ENCODE measurements at places on chromosomes 5 and 9.

- DNase-seq = no peak
Measured at GRCh38 chr5:3326841-3327232, 268.8 kb upstream of the IRX1 start.

- DNase-seq = no peak
Measured at GRCh38 chr5:131441184-131441583, 177.3 kb downstream of the CDC42SE2 start.

DNA sequence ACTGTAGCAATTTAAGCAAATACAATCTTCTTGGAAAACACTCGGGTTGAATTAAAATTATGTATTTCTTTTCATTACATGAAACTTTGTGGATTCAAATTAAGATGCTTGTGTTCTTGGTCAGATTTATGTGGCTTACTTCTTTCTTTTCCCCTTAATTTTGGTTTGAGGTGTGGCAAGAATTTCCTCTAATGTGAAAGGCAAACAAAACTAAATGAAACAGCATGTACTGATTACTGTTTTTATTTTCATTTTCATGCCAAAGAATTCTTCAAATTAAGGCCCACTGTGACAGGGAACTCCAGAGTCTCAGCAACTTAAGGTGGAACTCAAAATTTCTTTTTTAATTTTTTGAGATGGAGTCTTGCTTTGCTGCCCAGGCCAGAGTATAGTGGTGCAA, at the start of gene OMD:
Gene OMD (minus strand): TSS at position 132 of the 400 bp plus-strand sequence. CDS start 6,913 bp downstream, outside the sequence.
- no peak for DNase-seq

- DNase-seq = no peak
Measured at GRCh38 chr9:23287390-23287789, 538.6 kb downstream of the ELAVL2 start.

DNA sequence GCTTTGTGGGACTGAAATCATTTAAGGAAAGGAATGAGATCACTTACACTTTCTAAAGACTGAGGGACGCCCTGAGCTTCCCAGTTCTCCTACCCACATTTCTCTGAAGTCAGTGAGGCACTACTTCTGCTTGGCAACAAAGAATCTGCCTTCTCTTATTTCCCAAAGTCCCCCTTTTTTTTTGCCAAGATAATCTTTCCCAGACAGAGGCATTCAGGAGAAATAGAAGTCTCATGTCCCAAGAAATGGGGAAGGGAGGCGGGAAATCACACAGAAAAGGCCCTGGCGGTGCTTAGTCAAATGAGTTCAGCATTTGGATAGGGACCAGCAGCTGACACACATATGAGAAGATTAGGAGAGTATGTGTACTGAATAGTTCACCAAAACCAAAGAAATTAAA, 159.7 kb downstream of the MUSK start:
- DNase-seq = no peak

GRCh38 chr5:137712139-137712667, 23.7 kb downstream of the KLHL3 start:
- DNase-seq = no peak

GRCh38 chr5:74187757-74188156, 452.8 kb downstream of the ENC1 start:
- DNase-seq = no peak

DNA sequence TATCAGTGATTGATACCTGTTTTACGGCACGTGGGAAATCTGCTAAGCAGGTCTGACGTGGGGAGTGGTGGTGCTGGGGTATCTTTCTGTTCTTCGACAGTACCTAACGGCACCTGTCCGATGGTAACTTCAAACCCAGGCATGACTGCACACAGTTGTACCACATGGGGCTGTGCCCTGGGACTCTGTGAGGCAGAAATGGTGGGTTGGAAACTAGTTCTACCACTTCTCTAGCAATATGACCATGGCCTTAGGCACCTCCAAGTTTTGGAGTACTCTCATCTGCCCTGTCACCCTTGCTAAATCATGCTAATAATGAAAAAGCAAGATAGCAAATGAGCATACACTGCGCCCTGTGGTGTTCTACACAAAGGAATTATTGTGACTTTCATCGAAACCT, 30.9 kb downstream of the EPB41L4B start:
- no peak for DNase-seq

DNA sequence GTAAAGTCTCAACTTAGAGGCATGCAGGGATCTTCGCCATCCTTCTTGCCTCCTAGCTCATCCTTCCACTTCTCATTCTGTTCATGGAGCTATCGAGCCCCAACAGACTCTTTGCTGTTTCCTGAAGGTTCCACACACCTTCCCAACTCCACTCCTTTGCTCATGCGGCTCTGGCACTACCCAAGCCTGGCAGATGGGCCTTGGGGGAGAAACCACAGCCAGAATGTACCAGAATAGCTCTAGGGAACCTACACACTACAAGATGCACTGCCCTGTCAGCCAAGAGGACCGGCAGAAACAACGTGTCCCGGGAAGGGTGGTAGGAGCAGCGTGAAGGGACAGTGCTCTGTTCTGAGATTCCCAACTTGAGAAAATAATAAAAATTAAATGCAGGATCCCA, 178.9 kb downstream of the GABBR2 start:
- no peak for DNase-seq

GRCh38 chr5:68261569-68262065, 46.1 kb downstream of the PIK3R1 start:
- DNase-seq = no peak

DNA sequence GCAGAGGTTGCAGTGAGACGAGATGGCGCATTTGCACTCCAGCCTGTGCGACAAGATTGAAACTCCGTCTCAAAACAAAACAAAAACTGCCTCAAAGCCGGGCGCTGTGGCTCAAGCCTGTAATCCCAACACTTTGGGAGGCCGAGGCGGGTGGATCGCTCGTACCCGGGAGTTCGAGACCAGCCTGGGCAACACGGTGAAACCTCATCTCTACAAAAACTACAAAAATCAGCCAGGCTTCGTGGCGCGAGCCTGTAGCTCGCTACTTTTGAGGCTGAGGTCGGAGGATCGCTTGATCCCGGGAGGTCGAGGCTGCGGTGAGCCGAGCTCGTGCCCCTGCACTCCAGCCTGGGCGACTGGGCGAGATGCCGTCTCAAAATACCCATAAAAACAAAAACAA, 988 bp downstream of the GFM2 start:
- no peak for DNase-seq
